GM23248 (cell line): ENCODE measurements at places on chromosomes 2 and 18. TPM values are rescaled to one million over a fixed set of nuclear protein-coding genes. Genes with fewer than 3 reads are reported as not detected.
A peak's percentile ranks its signal among the peaks of the same experiment; 100 is the strongest.

APCDD1 gene
- not detected in 2 replicates for total RNA-seq

DNA sequence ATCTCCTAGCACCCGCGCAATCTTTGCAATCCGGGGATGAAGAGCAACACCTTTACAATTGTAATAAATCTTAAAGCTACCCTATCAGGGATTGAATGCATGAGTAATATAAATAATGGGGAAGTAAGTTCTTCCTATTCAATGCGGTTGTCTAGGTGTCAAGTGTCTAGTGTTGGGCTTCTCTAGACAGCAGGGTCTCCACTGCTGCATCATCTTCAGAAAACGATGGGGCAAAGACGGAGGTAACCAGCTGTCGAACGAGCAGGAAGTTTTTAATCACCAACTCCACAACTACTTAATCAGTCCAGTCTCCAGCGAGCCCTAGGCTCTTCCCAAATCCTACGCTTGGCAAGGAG, 573 bp downstream of the STAM2 start:
- no peaks in the 10 kb centered on the region for H3K27me3 ChIP-seq
- H3K4me1 ChIP-seq: peaks cover 18% of the 10 kb centered on the region
- no peaks in the 10 kb centered on the region for H3K36me3 ChIP-seq
- peak overlapping the region; percentile 92 for H3K27ac ChIP-seq

ASPRV1 gene
- total RNA-seq: under 0.01 and 0.86 TPM in 2 replicates

MRPL44 gene
- total RNA-seq: 34.4 and 34.9 TPM in 2 replicates

GRCh38 chr2:221494556-221494955, 77.5 kb downstream of the EPHA4 start:
- peak; percentile 8 for DNase-seq
- H3K4me1 ChIP-seq: peaks cover 31% of the 10 kb centered on the region
- H3K27me3 ChIP-seq: no peaks in the 10 kb centered on the region
- no peak overlapping the region for H3K27ac ChIP-seq
- H3K36me3 ChIP-seq: 0 out of 2 replicates have a peak, but pooled peaks cover 6% of the 10 kb centered on the region
- no peak overlapping the region for H3K4me3 ChIP-seq

DNA sequence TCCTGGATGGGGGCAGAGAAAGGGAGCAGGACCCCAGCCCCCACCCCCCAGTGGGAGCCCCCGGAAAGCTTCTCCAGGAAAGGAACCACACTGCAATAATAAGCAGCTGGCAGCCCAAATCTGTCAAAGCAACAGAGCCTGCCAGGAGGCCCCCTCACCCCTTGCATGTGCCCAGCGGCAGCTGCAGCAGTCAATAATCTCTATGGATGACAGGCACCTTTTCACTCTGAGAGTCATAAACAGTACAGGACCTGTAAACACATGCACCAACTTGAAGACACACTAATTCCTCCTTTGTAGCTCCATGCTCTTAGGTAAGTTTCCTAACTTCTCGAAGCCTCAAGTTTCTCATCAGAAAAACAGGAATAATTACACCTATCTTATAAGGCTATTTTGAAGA, 26.2 kb upstream of the KDM3A start:
- peaks cover 14% of the 10 kb centered on the region for H3K27me3 ChIP-seq
- H3K4me3 ChIP-seq: no peak overlapping the region
- DNase-seq: no peak
- no peak overlapping the region for H3K27ac ChIP-seq

DNA sequence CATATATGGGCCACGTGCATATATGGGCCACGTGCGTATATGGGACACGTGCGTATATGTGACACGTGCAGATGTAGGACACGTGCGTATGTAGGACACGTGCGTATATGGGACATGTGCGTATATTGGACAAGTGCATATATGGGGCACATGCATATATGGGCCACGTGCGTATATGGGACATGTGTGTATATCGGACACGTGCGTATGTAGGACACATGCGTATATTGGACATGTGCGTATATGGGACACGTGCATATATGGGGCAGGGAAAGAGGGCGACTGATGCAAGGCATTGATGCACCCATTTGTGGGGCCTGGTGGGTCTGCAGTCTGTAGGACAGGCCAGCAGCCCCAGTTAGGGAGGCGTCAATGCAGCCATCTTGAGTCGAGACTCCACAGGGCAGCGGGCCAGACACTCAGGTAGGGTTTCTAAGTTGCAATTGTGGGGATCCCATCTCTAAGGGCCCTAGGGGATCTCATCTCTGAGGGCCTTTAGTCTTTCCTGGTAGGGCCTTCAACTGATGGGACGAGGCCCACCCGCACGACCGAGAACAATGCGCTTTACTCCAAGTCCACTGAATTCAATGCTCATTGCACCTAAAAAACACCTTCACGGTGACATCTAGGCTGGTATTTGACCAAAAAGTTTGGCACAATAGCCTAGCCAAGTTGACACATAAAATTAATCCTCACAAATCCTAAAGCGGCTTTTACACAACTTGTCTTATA, 92.3 kb upstream of the ZNF516 start:
- H3K36me3 ChIP-seq: no peaks in the 10 kb centered on the region
- 0 out of 2 replicates have a peak, but pooled peaks cover 4% of the 10 kb centered on the region for H3K27me3 ChIP-seq
- no peak overlapping the region for H3K27ac ChIP-seq
- 0 out of 2 replicates have a peak, but pooled peaks cover 4% of the 10 kb centered on the region for H3K4me1 ChIP-seq
- H3K4me3 ChIP-seq: no peak overlapping the region
- DNase-seq: no peak

- H3K4me3 ChIP-seq: no peak overlapping the region
- no peaks in the 10 kb centered on the region for H3K4me1 ChIP-seq
- DNase-seq: no peak
- H3K36me3 ChIP-seq: peaks cover 20% of the 10 kb centered on the region
- H3K27me3 ChIP-seq: no peaks in the 10 kb centered on the region
- H3K27ac ChIP-seq: no peak overlapping the region
Observed at GRCh38 chr2:15421753-15422152, 139.4 kb downstream of the NBAS start.

DNA sequence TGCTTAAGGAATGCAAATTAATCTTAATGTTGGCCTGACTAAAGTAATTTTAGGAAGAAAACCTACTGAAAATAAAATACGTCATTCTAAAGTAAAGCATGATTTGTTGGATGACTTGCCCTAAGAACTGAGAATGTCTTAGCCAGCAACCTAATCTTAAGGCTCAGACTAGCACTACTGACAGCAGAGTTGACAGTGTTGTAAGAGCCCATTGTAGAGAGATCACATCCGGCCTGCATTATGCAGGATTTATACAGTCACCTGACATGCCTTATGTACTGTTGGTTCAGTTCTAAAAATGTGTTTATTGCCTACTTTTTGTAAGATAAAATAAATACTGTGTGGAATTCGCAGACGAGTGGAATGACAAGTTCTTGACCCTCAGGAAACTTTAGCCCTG, 82.3 kb downstream of the TMEM185B start:
- H3K27ac ChIP-seq: no peak overlapping the region
- no peaks in the 10 kb centered on the region for H3K4me1 ChIP-seq
- H3K4me3 ChIP-seq: no peak overlapping the region
- DNase-seq: no peak

- peak; percentile 63 for DNase-seq
- peak overlapping the region; percentile 5; the same call in 1 of the 2 replicates for H3K27ac ChIP-seq
- peaks cover 20% of the 10 kb centered on the region for H3K4me1 ChIP-seq
- H3K36me3 ChIP-seq: no peaks in the 10 kb centered on the region
- H3K4me3 ChIP-seq: no peak overlapping the region
- H3K27me3 ChIP-seq: no peaks in the 10 kb centered on the region
Observed at GRCh38 chr2:179467111-179467510, 202.5 kb upstream of the SESTD1 start.

GRCh38 chr2:224937887-224938286, 104.4 kb downstream of the DOCK10 start:
- H3K27ac ChIP-seq: no peak overlapping the region
- H3K4me1 ChIP-seq: peaks cover 20% of the 10 kb centered on the region
- no peak for DNase-seq
- H3K4me3 ChIP-seq: no peak overlapping the region

FSHR gene
- not detected in 2 replicates for total RNA-seq

DNA sequence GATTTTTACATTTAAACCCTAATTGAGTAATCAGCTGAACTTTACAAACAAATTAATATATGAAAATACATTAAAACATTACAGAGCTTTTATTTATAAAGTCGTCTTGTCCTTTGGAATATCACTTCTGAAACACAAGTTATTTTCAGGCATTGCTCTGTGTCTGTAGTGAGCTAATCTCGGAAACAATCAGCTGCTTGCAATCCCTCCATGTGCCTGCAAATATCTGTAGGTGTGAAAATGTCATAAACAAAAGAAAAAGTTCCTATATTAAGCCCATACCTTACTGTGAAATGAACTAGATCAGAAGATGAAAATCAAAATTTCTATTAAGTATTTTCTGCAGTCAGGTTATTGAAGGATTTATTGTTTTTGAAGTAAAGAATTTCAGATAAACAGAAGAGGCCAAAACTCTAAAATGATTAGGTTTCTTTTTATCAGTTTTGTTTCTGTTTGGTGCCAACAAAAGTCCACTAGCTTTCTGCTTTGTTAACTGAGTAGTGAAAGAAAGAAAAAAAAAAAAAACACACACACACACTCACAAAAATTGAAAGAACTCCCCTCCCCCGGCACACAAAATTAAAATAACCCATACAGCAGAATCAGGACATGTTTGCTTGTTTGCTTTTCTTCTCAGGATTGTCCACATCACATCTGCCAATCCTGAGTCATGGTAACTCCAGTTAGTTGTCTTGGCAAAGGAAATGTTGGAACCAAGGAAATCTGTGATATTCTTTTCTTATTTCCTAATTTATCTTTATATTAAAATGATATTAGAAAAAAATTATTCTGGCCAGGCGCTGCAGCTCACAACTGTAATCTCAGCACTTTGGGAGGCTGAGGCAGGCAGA, 627.0 kb upstream of the SLC39A10 start:
- H3K36me3 ChIP-seq: no peaks in the 10 kb centered on the region
- no peaks in the 10 kb centered on the region for H3K4me1 ChIP-seq
- H3K4me3 ChIP-seq: no peak overlapping the region
- no peak overlapping the region for H3K27ac ChIP-seq
- no peak for DNase-seq

DNA sequence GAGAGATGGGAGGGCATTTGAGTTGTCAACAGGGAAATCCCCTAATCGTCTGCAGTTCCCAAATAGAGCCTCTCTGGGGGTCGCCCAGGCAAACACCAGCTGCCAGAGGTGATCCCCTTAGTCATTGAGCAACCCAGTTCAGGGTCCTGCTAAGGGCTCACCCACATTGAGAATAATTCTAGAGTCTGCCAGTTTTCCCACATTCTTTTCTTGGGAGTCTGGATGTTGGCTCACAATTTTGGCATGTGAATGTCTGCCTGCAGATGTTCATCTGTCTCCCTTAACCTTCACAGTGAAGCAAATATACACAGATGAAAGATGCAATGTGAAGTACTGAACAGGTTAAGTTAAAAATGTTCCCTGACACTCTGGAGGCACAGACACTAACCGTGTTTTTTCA, 11.4 kb upstream of the SMIM21 start:
- no peaks in the 10 kb centered on the region for H3K36me3 ChIP-seq
- peak; percentile 32 for DNase-seq
- peaks cover 13% of the 10 kb centered on the region for H3K4me1 ChIP-seq

- H3K36me3 ChIP-seq: no peaks in the 10 kb centered on the region
- no peak for DNase-seq
- H3K27ac ChIP-seq: no peak overlapping the region
- no peak overlapping the region for H3K4me3 ChIP-seq
- no peaks in the 10 kb centered on the region for H3K27me3 ChIP-seq
- H3K4me1 ChIP-seq: peaks cover 24% of the 10 kb centered on the region
Observed at GRCh38 chr2:120815292-120815691, 79.6 kb downstream of the GLI2 start.

GRCh38 chr2:64133828-64134227, 10.4 kb downstream of the PELI1 start:
- no peak overlapping the region for H3K4me3 ChIP-seq
- no peaks in the 10 kb centered on the region for H3K36me3 ChIP-seq
- peak; percentile 88 for DNase-seq
- peaks cover 34% of the 10 kb centered on the region for H3K4me1 ChIP-seq
- no peaks in the 10 kb centered on the region for H3K27me3 ChIP-seq
- peak overlapping the region; percentile 58 for H3K27ac ChIP-seq

GRCh38 chr2:204452464-204453023, 92.7 kb upstream of the PARD3B start:
- no peaks in the 10 kb centered on the region for H3K36me3 ChIP-seq
- H3K4me1 ChIP-seq: peaks cover 9% of the 10 kb centered on the region
- no peaks in the 10 kb centered on the region for H3K27me3 ChIP-seq
- H3K27ac ChIP-seq: peak overlapping the region; percentile 81
- peak; percentile 98 for DNase-seq

EFR3B gene
- total RNA-seq: 0.76 and 0.97 TPM in 2 replicates

LGALSL gene
- 0.43 and 1.6 TPM in 2 replicates for total RNA-seq

- H3K4me3 ChIP-seq: no peak overlapping the region
- H3K36me3 ChIP-seq: no peaks in the 10 kb centered on the region
- DNase-seq: no peak
- H3K4me1 ChIP-seq: no peaks in the 10 kb centered on the region
- no peaks in the 10 kb centered on the region for H3K27me3 ChIP-seq
- H3K27ac ChIP-seq: no peak overlapping the region
Observed at GRCh38 chr2:125642032-125642431, 1013.9 kb upstream of the GYPC start.
